ENCODE measurements at places on chromosomes 13 and 19.

GRCh38 chr19:3838661-3839060 is 30.2 kb downstream of the ZFR2 start:
- DNase-seq: no peak

- DNase-seq: no peak
Measured at GRCh38 chr19:1665565-1666047, 13.2 kb upstream of the TCF3 start.

DNA sequence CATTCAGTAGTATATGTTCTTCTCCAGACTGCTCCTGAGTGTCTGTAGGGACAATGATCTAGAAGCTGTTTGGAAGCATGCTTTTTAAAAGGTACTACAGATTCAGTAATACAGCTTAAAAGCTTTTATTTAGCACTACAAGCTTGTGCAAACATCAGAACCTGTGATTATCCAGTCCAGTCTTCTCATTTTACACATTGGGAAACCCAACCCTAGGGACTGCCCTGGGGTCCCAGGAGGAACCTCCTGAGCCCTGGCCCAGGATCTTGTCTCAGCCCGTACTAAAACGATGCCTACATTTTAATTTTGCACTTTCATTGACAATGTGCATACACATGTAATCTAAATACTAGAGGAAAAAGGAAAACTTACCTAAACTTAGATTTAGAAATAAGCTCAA is 12.5 kb downstream of the DOCK9 start:
- DNase-seq: no peak

DNA sequence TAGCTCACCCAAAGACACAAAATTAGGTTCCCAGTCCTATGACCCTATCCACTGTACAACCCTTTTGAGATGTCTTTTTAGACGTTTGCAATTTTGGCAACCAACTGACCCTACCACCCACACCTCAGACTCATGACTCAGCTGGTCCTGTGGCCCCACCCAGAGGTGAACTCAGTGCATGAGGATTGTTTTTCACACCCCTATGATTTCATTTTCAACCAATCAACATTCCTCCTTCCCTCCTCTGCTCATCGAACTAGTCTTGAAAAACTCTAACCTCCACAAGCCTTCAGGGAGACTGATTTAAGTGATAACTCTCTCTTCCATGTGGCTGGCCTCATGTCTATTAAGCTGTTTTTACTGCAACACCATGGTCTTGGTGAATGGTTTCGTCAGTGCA is 350.7 kb downstream of the UQCRFS1 start:
- no peak for DNase-seq

- DNase-seq: no peak
Measured at GRCh38 chr19:42323852-42324654, 1.4 kb upstream of the MEGF8 start.

DNA sequence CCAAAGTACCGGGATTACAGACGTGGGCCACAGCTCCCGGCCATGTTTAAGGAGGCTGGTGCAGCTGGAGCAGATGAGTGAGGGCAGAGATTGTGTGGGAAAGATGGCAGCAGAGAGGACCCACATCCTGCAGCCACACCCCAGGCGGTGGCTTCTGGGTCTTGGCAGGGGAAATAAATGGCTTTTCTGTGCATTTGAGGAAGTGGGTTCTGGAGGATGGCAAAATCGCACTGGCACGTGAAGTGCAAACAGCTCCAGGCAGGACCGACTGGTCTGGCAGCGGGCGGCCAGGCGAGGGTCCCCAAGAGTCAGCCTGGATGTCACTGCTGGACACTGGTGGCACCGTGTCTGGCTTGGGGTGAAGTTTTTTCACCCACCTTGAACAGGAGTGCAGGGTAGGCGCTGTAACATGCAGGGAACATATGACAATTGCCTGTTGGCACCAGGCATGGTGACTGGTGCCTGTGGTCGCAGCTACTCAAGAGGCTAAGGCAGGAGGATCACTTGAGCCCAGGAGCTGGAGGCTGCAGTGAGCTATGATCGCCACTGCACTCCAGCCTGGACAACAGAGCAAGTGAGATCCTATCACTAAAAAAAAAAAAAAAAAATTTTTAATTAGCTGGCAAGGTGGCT is 8.4 kb downstream of the B3GNT3 start:
- no peak for DNase-seq

DNA sequence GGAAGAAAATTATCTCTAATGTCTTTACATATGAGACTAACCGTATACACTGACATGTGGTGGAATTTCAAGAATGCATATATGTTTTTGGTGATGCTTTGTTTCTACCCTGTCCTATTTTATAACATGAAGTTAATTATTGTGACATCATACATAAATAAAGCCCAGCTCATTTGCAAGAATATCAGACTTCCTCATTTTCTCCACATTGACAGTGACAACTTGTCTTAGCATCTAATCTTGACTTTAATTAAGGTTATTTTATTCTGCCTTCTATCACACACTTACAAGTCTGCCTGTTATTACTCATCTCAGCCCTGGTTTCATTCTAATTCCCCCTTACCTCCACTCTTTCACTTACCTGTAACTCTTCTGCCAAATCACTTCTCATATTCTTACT is 140.6 kb upstream of the STARD13 start:
- no peak for DNase-seq

DNA sequence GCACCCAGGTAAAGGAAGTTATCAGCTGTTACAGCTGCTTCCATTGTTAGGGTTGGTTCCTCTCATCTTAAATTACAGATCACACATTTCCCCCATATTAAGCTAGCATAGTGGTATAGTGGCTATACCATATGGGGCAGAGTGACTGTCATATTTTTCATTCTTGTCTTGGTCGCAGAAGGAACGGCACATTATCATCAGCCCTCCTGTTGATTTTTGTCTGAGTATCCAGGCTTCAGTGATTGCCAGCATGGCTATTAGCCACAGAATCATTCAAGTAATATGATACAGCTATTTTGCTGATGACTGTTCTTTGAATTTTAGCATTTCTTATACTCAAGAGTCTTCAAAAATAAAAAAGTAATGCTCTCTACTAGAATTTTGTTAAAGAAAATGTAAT is 240.9 kb downstream of the LIG4 start:
- no peak for DNase-seq

DNA sequence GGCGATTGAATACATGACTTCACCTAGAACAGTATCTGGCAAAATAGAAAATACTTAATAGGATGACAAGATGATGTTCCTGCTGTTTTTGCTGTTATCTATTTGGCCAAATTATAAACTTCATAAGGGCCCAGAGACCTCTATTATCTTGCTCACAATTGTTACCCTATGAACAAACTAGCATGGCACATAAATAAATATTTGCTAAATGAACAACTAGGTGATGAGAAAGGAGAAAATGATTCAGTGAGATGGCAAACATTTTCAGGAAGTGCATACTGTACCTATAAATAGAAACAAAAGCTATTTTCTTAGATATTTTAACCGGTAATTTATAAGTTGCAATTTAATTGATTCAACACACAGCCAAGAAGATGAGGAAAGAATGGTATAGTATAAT is 78.4 kb downstream of the FAM216B start:
- DNase-seq: no peak

DNA sequence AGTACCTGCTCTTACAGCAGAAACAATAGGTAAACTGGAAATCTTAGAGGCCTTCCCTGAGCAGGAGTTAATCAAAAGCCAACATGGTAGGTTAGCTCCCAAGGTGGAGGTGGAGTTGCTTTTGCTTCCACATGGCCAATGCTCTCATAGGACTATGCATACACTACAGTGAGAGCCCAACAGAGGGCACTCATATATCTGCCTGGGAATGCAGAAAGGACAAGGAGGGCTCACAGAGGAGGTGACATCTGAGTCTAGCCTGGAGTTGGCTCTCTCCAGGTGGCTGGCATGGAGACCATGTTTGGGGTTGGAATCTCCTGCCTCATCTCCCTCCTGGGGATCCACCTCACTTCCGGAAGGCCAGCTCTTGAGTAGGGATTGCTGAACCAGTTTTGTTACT is 34.6 kb downstream of the ATP8A2 start:
- no peak for DNase-seq

GRCh38 chr13:89061821-89062220 is 1390.7 kb downstream of the SLITRK5 start:
- no peak for DNase-seq

- no peak for DNase-seq
Measured at GRCh38 chr13:93561576-93562225, 335.1 kb downstream of the GPC6 start.

Measured in activated CD4-positive, alpha-beta T cell treated with anti-CD3 and anti-CD28 coated beads for 1 hour (primary cell).